Sigmoid colon (tissue), 7 donors: ENCODE measurements at places on chromosomes 1 and 21. TPM values are rescaled to one million over a fixed set of nuclear protein-coding genes. Genes with fewer than 3 reads are reported as not detected.

GRCh38 chr1:211352985-211353515 lies 26.4 kb downstream of the TRAF5 start:
- H3K4me1 ChIP-seq, result no peaks in the 10 kb centered on the region
- no peak overlapping the region for H3K4me3 ChIP-seq
- DNase-seq, result no peak
- peaks cover 18% of the 10 kb centered on the region for H3K36me3 ChIP-seq
- no peaks in the 10 kb centered on the region for H3K27me3 ChIP-seq

DNA sequence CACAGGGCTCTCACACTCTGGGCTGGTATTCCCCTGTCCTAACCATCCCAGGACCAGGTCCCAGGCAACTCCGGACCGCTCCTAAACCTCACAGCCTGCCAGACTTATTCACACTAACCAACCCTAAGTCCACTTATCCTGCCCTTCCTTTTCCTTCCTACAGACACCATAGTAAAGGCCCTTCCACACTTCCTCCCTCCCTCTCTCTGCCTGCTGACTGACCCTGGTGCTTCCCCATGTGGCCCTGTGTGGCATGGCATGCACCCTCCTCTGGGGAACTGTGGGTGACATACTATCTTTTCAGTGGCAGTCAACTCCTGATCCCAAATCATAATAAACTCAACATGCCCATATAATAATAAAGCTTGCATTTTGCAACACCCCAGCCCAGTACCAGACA lies 155.1 kb upstream of the DNAH14 start:
- no peak for DNase-seq
- no peak overlapping the region for H3K27ac ChIP-seq
- H3K27me3 ChIP-seq, result no peaks in the 10 kb centered on the region
- H3K36me3 ChIP-seq, result no peaks in the 10 kb centered on the region
- no peak overlapping the region for H3K4me3 ChIP-seq
- H3K4me1 ChIP-seq, result peaks cover 10% of the 10 kb centered on the region

DNA sequence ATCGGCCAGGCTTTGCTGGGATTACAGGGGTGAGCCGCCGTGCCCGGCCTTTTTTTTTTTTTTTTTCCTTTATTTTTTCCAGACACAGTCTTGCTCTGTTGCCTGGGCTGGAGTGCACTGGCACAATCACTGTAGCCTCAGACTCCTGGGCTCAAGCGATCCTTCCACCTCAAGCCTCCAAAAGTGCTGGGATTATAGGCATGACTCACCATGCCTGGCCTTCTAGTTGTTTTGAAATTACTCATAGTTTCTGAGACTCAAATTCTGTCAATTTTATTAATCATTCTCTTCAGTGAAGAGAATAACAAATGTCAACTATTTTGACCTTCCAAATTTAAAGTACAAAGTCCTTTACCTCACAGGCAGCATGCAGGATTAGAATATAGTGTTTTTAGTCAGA lies 374.5 kb downstream of the PLA2G4A start:
- no peaks in the 10 kb centered on the region for H3K27me3 ChIP-seq
- DNase-seq, result no peak
- H3K27ac ChIP-seq, result no peak overlapping the region
- H3K4me3 ChIP-seq, result no peak overlapping the region
- H3K36me3 ChIP-seq, result no peaks in the 10 kb centered on the region
- H3K4me1 ChIP-seq, result no peaks in the 10 kb centered on the region

Gene DISC1
- 9.3 TPM for total RNA-seq

Gene TAS1R1
- 0.36 TPM for total RNA-seq

Gene PLA2G2A
- total RNA-seq, result 447 TPM
